ENCODE measurements at places on chromosomes 1 and 21. TPM values are rescaled to one million over a fixed set of nuclear protein-coding genes. Genes with fewer than 3 reads are reported as not detected.
A peak's percentile ranks its signal among the peaks of the same experiment; 100 is the strongest.

- DNase-seq, result no peak
Observed at GRCh38 chr1:106646261-106646784, 410.2 kb upstream of the PRMT6 start.

- DNase-seq, result no peak
Observed at GRCh38 chr1:57007948-57008347, 42.1 kb upstream of the C8B start.

The PRAMEF7 gene
- not detected for total RNA-seq

DNA sequence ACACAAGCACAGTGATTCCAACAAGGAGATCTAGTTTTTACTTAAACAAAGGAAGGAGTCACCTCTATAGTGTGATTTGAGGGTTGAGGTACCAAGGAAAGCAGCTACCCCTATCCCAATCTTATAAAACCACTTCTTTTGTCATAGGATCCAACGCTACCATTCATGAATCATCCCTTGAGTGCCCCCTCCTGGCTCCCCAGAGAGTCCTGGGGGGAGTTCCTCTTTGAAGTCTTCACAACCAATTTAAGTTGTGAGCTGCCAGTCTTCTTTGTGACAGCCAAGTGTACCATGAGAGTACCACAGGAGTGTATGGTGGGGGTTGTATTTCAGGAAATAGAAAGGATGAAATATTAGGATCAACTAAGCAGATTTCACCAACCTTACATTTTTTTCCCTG, 39.1 kb upstream of the NHLH2 start:
- peak; percentile 41 for DNase-seq

- DNase-seq, result no peak
Observed at GRCh38 chr1:248065604-248066003, 19.0 kb downstream of the OR2L3 start.

- no peak for DNase-seq
Observed at GRCh38 chr21:45325206-45326168, 37.8 kb upstream of the POFUT2 start.

- no peak for DNase-seq
Observed at GRCh38 chr1:1397839-1398523, 1.2 kb downstream of the CCNL2 start.

- DNase-seq, result no peak
Observed at GRCh38 chr1:153447498-153448170, 12.8 kb downstream of the S100A7 start.

- DNase-seq, result peak; percentile 74
Observed at GRCh38 chr1:211258310-211258755, 833 bp upstream of the RCOR3 start.

GRCh38 chr1:180923021-180923841, 10.5 kb downstream of the KIAA1614 start:
- DNase-seq, result peak; percentile 96

The RYR2 gene
- total RNA-seq, result 3.4 TPM

The SLFNL1 gene
- not detected for total RNA-seq

The APOBEC4 gene
- not detected for total RNA-seq

GRCh38 chr1:165011991-165012531, 344.5 kb downstream of the LMX1A start:
- no peak for DNase-seq

DNA sequence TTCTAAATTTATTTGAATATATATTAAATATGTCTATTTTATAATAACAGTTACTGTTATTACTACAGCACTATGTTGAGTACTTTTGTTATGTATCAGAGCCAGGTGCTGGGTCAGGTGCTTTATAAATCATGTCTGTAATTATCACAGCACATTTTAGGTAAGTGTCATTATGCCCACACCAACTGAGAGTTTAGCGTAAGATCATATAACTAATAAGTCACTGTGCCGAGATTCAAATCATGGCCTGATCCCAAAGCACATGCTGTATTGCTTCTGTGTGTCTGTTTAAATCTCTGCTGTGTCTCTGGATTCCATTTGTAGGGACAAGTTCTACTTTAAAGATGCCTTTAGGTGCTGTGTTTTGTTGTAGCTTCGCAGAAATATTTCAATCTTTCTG, 1.9 kb downstream of the GPSM2 start:
- no peak for DNase-seq

- DNase-seq, result no peak
Observed at GRCh38 chr1:145886816-145887215, 1.1 kb upstream of the ANKRD35 start.

DNA sequence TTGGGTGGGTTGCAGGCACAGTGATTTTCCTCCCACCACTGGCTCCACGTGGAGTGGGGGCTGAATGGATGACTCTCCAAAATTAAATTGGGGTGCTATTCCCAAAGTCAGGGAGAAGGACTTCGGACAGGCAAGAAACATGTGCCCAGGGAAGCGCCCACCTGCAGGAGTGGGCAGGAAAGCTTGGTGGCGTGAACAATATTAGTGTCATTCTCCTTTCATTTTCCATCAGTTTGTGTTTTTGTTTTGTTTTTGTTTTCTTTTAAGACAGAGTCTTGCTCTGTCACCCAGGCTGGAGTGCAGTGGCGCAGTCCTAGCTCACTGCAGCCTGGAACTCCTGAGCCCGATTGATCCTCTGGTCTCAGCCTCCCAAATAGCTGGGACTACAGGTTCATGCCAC, 30.1 kb downstream of the TOMM20 start:
- no peak for DNase-seq

GRCh38 chr1:60874718-60875117, 207.6 kb upstream of the NFIA start:
- DNase-seq, result no peak

The TMEM82 gene
- 1.4 TPM for total RNA-seq

The NPL gene
- 1.1 TPM for total RNA-seq

DNA sequence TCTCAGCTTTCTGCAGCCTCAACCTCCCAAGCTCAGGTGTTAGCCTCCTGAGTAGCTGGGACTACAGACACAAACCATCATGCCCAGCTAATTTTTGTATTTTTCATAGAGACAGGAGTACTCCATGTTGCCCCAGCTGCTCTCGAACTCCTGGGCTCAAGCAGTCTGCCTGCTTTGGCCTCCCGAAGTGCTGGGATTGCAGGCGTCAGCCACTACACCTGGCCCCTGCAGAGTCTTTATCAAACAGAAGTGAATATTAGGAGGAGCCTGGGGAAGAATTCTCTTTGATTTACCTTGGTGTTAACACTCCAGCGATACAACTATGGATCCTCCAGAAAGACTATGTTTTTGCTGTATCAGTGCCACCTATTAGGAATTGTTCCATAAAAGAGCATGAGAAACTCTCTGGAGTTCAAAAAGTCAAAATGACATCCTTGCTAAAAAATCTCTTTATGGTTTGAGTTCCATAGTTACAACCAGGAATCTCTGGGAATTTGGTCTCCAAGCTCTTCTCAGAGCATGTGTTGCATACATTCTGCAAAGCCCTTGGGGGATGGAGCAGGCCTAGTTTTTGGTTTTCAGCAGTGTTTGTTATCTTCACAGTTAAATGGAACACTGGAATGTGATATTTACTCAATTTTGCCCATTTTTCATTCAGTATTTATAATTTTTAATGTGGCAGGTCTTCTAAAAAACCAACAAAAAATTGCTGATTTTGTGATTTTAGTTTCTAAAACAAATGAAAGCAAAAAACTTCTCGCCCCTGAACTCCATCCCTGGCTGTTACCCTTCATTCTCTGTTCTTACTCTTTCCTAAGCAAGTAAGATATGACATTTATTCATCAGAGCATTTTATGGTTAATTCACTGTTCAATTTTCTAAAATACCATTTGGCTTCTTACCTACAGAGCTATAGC, 77.3 kb downstream of the OLFML2B start:
- DNase-seq, result no peak

GRCh38 chr1:214270097-214270650, 10.8 kb upstream of the SMYD2 start:
- no peak for DNase-seq

- DNase-seq, result no peak
Observed at GRCh38 chr1:110262846-110263631, 52.9 kb downstream of the KCNC4 start.

The VCAM1 gene
- total RNA-seq, result 0.07 TPM

GRCh38 chr1:223429821-223430220, 36.6 kb downstream of the CCDC185 start:
- no peak for DNase-seq

DNA sequence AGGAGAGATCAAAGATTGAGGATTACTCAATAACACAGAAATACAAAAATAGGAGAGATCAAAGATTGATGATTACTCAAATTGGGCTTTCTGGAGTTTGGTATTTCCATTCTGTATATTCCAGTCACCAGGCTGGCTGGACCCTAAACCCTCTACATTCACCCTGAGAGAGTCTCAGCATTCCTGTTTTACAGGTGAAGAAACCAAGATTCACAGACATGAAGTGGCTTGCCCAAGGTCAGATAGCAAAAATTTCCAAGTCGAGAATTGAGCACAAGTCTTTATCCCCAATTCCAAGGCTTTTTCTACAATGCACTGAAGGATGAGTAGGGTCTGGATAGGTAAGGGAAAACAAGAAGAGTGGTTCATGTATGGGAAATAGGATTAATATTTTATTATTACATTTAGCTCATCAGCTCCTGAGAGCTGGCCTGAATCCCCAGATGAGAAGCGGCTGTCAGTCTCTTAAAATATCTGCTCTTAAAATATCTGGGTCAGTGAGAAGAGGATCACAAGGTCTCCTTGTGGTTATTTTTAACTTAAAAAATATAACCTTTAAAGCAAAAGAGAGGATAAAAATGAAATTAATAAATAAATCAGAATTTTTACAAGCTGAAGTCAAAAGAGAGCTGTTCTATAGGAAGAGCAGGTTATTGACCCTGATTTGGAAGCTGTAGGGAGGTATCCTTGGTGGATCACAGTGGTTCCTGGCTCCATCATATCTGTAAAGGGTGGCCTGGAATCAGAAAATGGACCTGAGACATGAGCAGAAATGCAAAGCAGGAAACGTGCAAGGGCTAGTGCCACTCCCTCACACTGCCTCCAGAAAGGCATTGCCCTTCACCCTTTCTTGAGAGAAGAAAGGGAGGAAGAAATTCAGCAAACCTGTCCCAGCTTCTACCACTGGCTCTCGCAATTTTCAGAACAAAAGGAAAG, 29.1 kb upstream of the SEC16B start:
- DNase-seq, result no peak

DNA sequence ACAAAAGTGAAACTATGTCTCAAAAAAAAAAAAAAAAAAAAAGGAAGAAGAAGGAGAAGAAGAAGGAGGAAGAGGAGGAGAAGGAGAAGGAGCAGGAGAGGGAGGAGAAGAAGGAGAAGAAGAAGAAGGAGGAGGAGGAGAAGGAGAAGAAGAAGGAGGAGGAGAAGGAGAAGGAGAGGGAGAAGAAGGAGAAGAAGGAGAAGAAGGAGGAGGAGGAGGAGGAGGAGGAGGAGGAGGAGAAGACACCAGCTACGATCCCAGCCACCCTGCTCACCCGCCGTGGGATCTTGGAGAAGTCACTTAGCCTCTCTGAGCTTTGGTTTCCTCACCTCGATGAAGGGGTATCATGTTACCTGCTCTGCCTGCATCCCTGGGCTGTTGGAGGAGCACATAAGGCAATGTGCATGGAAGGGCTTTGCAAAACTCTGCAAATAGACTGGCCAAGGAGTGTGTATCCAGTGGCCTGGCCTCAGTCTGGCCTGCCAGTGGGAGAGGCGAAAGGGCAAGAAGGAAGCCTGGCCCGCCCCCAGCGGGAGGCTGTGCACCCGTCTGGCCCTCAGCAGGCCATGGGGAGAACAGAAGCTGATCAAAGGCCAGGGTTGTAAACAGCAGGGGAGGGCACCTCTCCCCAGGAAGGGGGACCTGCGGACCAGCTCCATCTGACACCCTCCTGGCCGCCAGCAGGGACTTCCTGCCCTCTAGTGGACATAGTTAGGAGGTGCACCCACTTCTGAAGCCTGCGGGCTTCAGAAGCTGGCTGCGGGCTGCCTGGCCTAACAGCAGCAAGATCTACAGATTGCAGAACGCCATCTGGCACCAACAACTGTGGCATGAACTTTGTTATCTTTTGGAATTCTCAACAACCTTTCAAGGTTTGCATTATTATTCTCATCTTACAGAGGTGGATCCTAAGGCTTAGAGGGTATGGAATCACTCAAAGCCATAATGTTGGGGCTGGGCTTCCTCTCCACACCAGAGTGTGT, 19.2 kb upstream of the CDK18 start:
- DNase-seq, result peak; percentile 91

- no peak for DNase-seq
Observed at GRCh38 chr1:84412316-84412942, 14.1 kb downstream of the DNASE2B start.

- no peak for DNase-seq
Observed at GRCh38 chr21:46035809-46036695, 54.5 kb downstream of the COL6A1 start.

GRCh38 chr1:192443616-192444015, 126.8 kb downstream of the RGS21 start:
- no peak for DNase-seq

DNA sequence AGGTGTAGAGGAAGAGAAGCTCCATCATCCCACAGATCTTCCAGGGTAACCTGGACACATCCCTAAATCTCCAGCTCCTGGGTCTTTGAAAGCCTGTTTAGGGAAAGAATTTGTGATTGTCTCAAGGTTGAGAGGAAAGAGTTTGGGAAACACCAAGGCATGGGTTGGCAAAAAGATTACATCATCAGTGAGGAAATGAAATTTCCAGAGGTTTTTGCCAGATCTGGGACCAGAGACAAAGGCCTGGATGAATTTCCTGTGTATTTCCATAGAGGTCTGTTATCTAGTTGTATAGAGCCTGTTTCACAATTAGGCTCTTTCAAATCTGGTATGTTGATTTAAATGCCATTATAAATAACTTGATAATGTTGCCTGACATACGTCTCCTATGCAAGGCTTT, 82.3 kb downstream of the GPR89B start:
- DNase-seq, result no peak

- no peak for DNase-seq
Observed at GRCh38 chr1:160063176-160063575, 6.8 kb downstream of the KCNJ10 start.

DNA sequence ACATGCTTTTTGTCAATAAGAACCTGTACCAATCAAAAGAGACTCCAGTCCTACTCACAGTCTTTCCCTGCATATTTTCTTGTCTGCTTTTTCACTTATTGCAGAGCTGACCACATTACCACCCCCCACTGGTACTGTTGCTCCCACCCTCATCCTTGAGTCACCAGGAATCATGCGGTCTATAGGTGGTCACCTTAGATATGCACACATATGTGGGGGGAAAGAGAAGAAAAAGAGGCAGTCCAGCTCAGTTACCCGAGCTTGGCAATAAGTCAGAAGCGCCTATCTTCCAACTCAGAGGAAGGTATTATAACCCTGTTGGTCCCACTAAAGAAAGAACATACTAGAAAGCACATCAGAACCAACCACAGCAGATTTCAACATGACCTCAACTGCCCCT, 119.2 kb downstream of the SMYD2 start:
- no peak for DNase-seq

DNA sequence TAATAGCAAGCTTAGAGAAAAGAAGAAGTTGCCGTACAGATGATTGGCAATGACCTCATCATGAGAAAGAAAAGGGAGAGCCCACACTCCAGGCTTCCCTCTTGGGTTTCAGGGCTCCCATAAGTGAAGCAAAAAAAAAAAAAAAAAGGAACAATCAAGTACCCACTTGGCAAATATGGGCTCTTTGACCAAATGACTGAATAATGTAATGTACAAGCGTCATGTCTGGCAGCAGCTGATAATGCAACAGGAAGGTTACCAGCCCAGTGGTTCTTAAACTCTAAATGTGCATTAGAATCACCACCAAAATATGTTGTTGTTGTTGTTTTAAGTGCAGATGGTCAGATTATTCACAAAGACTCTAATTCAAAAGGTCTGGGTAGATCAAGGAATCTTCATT, 13.5 kb downstream of the TNFSF4 start:
- DNase-seq, result no peak

The VHLL gene
- total RNA-seq, result not detected

- DNase-seq, result peak; percentile 2
Observed at GRCh38 chr1:53585129-53585528, 125.9 kb downstream of the DMRTB1 start.

All from H9 (cell line).